CD4-positive, alpha-beta T cell treated with Interleukin-10 for 1 hour (primary cell): ENCODE measurements at places on chromosomes 5 and 9.

DNA sequence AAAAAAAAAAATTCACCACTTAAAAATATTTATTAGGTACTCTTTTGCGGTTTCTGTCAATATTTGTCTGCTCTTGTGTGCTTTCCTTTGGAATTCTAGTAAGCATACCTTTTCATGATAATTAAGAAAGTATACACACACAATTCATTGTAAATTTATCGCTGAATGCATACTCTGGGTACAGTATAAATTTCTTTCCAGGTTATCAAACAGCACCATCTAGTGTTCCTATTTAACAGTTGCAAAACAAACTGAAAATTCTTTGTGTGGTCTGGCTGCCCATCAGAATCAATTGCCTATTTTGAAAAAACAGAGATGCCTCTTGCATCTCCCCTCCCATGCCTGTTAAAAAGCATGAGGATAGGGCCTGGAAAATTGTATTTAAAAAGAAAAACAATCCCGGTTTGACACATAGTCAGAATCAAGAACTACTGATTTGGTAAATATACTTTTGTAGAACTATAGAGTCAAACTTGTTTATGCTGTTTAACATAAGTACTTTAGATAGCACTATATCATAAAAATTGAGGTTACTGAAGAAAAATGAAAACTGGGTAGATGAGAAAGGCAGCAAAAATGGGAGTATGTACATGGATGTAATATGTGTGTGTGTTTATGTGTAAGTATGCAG lies 16.2 kb downstream of the PGGT1B start:
- peak; percentile 52 for DNase-seq

DNA sequence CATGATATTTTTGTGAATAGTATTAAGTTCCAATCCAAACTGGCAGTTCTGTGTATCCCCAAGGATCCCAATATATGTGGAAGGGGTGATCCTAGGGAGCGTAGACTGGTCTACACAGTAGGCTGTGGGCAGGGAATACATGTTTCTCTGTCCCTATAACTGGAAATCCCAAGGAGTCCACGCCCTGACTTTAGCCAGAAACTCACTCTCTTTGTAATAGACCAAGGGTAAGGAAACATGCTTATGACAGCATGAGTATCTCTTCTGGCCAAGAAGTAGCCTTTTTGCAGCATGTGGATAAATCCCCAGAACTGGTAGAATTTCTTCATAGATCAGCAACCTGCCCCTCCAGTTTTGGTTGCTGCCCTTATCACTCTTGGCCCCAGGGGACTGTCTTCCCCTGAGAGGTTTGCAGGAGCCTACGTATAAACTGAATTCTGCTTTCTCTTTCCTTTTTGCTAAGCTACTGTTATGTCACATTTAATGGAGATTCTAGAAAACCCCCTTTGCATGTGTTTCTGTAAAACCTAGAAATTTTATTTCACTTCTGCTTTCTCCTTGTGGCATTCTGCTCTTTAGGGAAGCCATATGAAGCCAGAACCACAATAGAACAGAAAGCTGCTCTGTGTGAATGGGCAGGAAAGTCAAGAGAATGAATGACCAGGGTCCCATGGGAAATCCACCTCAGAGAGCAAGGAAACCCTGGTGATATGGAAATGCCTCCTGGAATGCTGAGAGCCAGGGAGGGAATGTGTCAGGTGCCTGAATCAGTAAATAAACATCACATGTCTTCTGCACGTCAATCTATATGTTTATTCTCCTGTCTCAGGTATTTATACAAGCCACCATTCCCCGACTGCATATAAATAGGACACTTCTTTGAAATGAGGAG lies 3.5 kb downstream of the IFNA2 start:
- peak; percentile 22 for DNase-seq

- DNase-seq = peak; percentile 15
These were observed 74.7 kb downstream of the ANKRD55 start for GRCh38 chr5:56158331-56158960.

GRCh38 chr5:178249191-178249989 lies 16.8 kb upstream of the PHYKPL start:
- DNase-seq = peak; percentile 61

GRCh38 chr5:145936401-145937131 lies at the start of gene SH3RF2:
TSS of gene SH3RF2 (plus strand) at chr5:145936578. CDS start at chr5:145937929, 1,351 bp downstream.
- no peak for DNase-seq

DNA sequence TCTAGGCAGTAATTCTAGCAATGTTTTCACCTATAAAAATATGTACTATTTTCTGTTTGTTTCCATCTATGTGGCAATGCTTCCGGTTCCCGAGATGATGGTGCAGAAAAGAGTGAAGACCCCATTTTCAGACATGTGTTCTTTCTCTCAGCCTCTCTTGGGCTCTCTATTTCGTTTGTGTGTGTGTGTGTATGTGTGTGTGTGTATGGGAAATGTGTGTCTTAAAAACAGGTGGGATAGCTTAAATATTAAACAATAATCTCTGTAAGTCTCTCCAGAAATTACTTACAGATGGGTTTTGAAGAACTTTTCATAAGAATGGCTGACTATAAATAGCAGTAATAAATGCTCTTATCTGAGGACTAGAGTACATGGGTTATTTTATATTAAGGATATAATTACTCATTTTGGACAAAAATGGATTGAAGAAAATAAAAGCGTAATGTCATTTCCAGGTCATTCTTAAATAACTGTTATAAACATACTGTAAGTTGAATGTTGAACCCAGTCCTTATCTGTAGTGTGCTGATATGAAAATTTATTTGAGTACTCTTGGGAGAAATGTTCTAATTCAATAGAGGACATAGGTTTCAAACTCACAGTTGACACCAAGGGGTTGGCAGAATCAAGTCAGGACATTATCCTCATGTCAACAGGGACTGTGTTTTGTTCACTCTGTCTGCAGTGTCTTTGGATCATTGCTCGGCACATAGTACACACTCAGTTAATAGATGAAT lies 31.1 kb downstream of the PCSK5 start:
- DNase-seq = no peak

GRCh38 chr5:113156271-113156877 lies 179.8 kb downstream of the DCP2 start:
- no peak for DNase-seq

GRCh38 chr5:109486200-109486804 lies 76.5 kb upstream of the PJA2 start:
- DNase-seq = no peak

- no peak for DNase-seq
These were observed 6.6 kb upstream of the IER5L start for GRCh38 chr9:129184596-129185122.

- DNase-seq = no peak
These were observed 289.0 kb upstream of the ANKRD55 start for GRCh38 chr5:56522169-56522568.

DNA sequence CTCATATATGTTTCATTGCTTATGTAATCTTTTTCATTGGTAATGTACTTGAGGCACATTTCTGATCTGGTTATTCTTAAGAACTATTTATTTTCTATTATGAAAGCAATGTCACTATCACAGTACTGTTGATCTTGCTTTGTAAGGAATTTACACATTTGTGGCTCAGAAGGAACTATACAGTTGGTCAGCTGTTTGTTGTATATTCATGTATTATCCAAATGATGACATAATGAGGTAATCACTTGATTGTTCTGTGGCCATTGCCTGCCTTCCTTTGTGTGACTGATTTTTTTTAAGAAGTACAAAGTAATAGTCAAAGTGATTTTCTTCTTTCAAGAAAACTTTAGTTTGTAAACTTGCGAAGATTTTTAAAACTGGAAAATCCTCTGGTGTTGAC lies 399.9 kb downstream of the TMEM161B start:
- DNase-seq = no peak

- DNase-seq = no peak
These were observed 149.4 kb downstream of the CWC27 start for GRCh38 chr5:64918083-64918482.

DNA sequence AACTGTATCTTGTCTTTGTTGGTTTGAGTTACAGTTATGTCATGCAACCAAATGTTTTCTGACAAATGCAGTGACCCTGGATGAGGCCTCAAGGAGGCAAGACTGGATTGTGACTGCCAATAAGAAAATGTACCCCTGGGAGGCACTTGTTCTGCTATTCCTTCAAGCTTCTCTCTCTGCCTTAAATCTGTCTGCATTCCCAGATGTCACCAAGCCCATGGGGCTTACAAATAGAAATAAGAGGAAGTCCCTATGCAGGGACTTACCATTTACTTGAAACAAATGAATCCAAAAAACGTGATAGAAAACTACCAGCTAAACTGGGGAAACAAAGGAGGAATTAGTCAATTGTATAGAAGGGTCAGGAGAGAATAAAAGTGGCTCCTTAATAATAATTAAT lies 8.2 kb upstream of the PARP8 start:
- no peak for DNase-seq

DNA sequence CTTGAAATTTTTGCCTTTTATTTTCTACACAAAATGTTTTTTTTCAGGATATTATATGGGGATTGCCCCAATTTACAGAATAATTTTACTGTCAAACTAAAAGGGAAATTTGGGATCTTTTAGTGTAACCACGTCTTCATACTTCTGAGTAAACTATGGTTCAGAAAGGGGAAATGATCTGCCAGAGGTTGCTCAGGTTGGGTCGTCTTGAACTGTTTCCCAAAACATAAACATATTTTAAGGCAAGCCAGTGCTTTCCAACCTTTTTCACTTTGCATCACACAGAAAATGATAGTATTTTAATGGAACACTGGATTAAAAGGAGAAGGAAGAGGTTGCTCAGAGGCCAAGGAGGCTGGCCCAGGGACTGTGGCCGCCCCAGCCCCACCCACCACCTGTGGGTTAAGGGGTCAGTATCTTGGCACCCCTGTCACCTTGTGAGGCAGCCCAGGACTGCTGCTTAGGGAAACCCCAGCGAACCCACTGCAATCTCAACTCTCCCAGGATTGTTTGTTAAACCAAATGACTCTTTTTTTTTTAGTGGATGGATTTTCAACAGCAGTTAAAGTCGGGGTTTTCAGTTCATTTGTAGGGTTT lies 142.7 kb upstream of the DHFR start:
- DNase-seq = no peak

DNA sequence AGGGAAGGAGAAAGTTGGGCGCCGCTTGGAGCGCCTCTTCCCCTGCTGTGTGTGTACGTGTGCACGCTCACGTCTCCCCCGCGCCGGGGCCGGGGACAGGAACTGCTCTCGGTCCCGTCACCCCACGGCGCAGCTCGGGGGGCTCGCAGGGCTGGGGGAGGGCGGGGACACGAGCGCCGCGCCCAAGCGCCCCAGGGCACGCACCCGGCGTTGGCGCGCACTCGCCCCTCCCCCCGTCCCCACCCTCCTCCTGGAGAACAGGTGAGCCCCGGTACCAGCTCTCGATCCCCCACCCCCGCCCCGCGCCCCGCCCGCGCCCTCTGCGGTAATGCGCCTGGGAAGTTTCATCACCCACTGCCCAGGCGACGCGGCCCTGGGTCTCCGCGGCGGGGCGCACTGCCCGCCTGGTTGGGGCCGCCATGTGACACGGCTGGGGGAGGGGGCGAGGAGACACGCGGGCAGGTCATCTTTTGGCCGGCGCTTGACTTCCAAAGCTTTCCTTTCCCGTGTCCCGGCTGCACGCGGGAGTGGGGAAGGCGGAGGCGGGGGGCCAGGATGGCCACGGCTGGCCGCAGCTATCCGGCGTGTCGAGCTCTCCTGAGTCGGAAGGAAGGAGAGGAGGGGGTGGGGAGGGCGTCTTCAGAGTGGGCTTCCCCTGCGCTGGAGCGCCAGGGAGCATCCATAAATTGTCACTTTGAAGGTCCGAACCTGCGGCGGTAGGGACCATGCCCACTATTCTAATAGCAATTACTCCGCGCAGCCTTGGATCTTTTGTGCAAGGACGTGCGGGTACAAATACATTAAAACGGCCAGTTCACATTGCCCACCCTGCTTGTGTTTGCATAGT lies 1.5 kb upstream of the STC2 start:
- DNase-seq = no peak

GRCh38 chr5:96595300-96596090 lies 66.7 kb upstream of the CAST start:
- peak; percentile 42 for DNase-seq

- no peak for DNase-seq
These were observed 2122.2 kb downstream of the MAT2B start for GRCh38 chr5:165627548-165628170.

DNA sequence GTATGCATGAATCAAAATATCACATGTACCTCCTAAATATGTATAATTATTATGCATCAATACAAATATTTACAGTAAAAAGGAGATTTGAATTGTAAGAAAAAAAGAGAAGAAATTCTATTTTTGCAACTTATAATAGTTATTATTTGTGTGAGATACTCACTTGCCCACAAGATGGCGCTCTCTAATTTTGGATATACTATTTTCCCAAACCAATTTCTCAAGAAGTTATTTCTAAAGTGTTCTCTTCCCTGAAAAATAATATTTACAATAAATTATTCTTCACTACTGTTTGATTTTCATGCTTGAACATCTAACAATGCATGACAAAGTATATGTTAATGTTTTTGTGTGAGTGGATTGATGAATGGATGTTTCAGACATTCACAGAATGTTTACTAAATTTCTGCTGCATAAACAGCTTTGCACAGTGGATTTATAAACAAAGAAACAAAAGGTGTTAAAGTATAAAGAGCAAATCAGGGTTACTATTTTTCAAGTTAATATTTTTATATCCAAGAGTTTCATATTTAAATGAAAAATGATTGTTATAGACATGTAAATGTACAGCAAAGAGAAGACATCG lies 503.4 kb downstream of the PDE4D start:
- peak; percentile 26 for DNase-seq

DNA sequence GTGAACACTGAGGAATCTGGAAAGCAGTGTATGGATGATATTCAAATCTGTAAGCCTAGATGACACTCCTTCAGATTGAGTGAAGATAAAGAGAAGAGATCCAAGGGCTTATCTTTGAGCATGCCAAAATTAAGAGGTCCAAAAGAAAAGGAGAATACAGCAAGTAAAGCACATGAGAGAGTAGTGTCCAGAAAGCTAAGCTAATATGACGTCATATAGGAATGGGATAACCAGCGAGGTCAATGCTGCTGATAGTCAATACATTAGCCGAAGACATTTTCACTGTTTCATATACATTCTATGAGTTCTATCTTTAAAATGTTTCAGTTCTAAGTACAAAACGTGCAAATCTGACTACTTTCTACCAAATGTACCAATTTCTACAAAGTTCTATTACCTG lies 975.8 kb downstream of the TLE4 start:
- no peak for DNase-seq

- no peak for DNase-seq
These were observed 98.8 kb upstream of the SEMA6A start for GRCh38 chr5:116673453-116673852.

- no peak for DNase-seq
These were observed 85.7 kb upstream of the PPP1R2B start for GRCh38 chr5:156764176-156764971.

DNA sequence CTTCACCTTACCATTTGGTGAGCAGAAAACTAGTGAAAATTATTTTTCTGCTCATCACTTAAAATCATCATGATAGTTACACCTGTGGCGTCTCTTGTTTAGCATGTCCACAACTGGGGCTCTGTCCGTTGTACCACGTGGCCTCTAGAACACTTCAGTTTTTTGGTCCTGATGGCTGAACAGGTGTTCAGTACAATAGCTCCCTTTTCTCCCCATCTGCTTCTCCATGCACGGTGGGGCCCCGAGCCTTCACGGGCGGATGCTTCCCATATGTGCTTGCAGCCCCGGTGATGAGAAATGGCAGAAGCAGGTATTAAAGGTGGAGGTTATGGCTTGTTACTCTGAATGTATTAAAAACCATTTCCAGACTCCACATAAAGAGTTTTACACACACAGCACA lies 304.1 kb downstream of the CWC27 start:
- no peak for DNase-seq

- DNase-seq = no peak
These were observed 424.6 kb downstream of the MED10 start for GRCh38 chr5:5953584-5954274.
